ENCODE measurements at places on chromosomes 11 and 22.

DNA sequence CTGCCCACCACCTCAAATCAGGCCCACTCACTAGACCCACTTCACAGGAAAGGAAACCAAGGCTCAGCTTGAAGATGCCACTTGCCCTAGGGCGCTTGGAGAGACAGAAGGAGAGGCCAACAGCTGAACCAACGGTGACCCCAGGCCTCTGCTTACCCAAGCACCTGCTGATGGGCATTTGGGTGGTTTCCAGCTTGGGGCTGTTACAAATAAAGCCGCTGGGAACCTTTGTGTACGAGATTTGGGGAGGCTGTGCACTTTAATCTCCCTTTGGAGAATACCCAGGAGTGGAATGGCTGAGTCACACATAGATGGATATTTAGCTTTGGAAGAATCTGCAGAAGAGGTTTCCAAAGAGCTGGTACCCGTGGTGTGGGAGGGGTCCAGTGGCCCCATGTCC lies 50.9 kb upstream of the LINC01488 start:
- H3K4me3 ChIP-seq: no peak overlapping the region
- H3K27ac ChIP-seq: no peak overlapping the region
- H3K36me3 ChIP-seq: no peaks in the 10 kb centered on the region
- no peaks in the 10 kb centered on the region for H3K4me1 ChIP-seq
- H3K27me3 ChIP-seq: no peaks in the 10 kb centered on the region

GRCh38 chr11:109677231-109677630 lies 255.2 kb downstream of the C11orf87 start:
- H3K27me3 ChIP-seq: no peaks in the 10 kb centered on the region
- H3K36me3 ChIP-seq: no peaks in the 10 kb centered on the region
- DNase-seq: no peak
- H3K4me1 ChIP-seq: no peaks in the 10 kb centered on the region

GRCh38 chr11:33172996-33173395 lies 11.7 kb upstream of the CSTF3 start:
- peak overlapping the region; percentile 6 for H3K27ac ChIP-seq
- peak; percentile 52 for DNase-seq
- no peaks in the 10 kb centered on the region for H3K27me3 ChIP-seq
- no peaks in the 10 kb centered on the region for H3K36me3 ChIP-seq
- no peak overlapping the region for H3K4me3 ChIP-seq

GRCh38 chr11:83002053-83002452 lies 69.6 kb downstream of the RAB30 start:
- H3K27ac ChIP-seq: peak overlapping the region; percentile 73
- no peaks in the 10 kb centered on the region for H3K36me3 ChIP-seq
- no peak for DNase-seq
- peaks cover 92% of the 10 kb centered on the region for H3K4me1 ChIP-seq
- no peak overlapping the region for H3K4me3 ChIP-seq

DNA sequence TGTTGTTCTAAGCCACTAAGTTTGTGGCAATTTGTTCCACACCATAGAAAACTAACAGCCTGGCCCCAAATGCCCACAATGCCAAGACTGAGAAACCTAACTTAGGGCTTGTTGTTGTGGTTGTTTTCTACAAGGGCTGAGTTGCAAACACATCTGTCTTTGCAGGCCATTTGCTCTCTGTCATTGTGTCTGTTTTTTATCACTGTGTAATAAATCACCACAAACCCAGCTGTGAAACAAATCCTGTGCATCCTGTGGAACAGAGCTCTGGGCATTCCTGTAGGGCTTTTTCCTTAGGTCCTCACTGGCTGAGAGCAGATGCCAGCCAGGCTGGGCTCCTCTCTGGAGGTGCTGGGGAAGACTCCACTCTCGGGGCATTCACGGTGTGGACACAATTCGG lies 15.7 kb upstream of the SYT8 start:
- no peaks in the 10 kb centered on the region for H3K36me3 ChIP-seq
- no peak overlapping the region for H3K27ac ChIP-seq
- no peak overlapping the region for H3K4me3 ChIP-seq
- no peak for DNase-seq
- no peaks in the 10 kb centered on the region for H3K4me1 ChIP-seq
- H3K27me3 ChIP-seq: no peaks in the 10 kb centered on the region

DNA sequence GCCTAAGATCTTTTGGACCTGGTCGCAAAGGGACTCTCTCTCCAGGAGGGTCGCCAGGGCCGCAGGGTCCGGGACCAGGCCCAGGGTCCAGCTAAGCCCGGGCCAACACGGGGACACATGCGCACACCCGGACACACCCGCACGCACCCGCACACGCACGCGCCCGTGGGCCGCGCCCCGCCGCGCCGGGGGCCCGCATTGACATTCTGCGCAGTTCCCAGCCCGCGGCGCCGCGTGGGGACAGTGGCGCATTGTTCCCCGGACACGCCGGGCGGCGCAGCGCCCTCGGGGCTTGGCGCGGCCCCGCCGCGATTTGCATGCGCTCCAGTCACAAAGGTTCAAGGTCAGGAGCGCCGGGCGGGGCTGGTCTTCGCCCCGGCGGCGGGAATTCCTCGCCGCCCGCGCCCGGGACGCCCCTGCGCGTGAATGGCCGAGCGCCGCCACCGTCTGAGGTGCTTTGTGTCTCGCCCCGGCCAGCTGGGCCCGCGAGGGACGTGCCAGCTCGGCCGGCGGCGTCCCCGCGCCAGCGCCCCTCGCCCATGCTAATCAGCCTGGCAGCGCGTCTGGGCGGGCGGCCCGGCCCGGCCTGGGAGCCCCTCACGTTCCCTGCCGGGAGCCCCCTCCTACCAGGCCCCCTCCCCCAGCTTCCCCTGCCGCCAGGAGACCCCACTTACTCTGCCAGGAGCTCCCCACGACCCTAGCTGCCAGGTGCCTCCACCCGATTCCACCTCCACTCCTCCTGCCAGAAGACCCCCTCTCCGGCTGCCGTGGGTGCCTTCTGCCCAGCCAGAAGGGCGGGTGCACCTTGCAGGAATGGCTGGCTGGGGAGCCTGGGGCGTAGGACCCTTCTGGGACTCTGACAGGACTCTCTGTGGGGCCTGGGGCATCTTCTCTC lies 50.5 kb upstream of the WNT7B start:
- H3K27me3 ChIP-seq: no peaks in the 10 kb centered on the region
- peaks cover 5% of the 10 kb centered on the region for H3K4me1 ChIP-seq
- peak overlapping the region; percentile 70 for H3K27ac ChIP-seq
- peak; percentile 68 for DNase-seq
- peak overlapping the region; percentile 55 for H3K4me3 ChIP-seq
- no peaks in the 10 kb centered on the region for H3K36me3 ChIP-seq

GRCh38 chr22:44660051-44660830 lies 41.8 kb upstream of the PRR5 start:
- no peak overlapping the region for H3K4me3 ChIP-seq
- DNase-seq: no peak
- H3K27me3 ChIP-seq: no peaks in the 10 kb centered on the region

GRCh38 chr11:9253086-9253485 lies 12.1 kb downstream of the DENND5A start:
- H3K36me3 ChIP-seq: no peaks in the 10 kb centered on the region
- peak overlapping the region; percentile 48 for H3K27ac ChIP-seq
- DNase-seq: no peak

DNA sequence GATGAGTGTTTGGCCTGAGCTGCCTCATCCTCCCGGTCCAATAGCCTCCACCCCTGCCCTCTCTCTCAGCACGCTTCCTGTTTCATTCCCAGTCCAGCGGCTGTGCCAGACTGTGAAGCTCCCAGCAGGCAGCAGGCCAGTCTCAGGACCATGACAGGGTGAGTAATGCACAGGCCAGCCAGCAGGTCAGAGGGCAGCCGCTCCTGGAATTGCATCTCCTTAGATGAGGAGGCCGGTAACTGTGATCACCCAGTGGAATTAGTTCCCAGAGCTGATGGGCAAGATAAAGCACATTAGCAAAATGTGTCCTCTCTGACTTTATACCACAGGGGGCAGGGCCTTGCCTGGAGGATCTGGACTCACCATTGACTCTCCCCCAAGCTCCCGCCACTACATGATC lies 251.2 kb downstream of the ETS1 start:
- H3K36me3 ChIP-seq: no peaks in the 10 kb centered on the region
- no peak overlapping the region for H3K4me3 ChIP-seq
- H3K4me1 ChIP-seq: no peaks in the 10 kb centered on the region
- no peak for DNase-seq
- H3K27me3 ChIP-seq: no peaks in the 10 kb centered on the region

- H3K4me3 ChIP-seq: no peak overlapping the region
- no peak for DNase-seq
- no peaks in the 10 kb centered on the region for H3K36me3 ChIP-seq
- H3K4me1 ChIP-seq: no peaks in the 10 kb centered on the region
- H3K27ac ChIP-seq: no peak overlapping the region
These were observed 87.2 kb downstream of the PHF21A start for GRCh38 chr11:46034041-46034440.

DNA sequence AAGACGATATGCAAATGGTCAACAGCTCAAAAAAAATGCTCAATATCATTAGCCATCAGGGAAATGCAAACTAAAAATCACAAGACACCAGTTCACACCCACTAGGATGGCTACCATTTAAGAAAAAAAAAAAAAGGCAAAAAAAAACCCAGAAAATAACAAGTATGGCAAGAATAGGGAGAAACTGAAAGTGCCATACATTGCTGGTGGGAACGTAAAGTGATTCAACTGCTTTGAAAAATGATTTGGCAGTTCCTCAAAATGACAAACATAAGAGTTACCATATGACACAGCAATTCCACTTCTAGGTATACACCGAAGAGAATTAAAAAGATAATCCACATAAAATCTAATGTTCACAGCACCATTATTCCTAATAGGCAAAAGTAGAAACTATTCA lies 47.5 kb downstream of the PICALM start:
- H3K4me1 ChIP-seq: peaks cover 3% of the 10 kb centered on the region
- no peak for DNase-seq
- H3K36me3 ChIP-seq: peaks cover 71% of the 10 kb centered on the region
- no peaks in the 10 kb centered on the region for H3K27me3 ChIP-seq
- no peak overlapping the region for H3K27ac ChIP-seq

GRCh38 chr11:853682-854448 lies 11.2 kb downstream of the TSPAN4 start:
- no peak overlapping the region for H3K27ac ChIP-seq
- peaks cover 4% of the 10 kb centered on the region for H3K27me3 ChIP-seq
- no peak overlapping the region for H3K4me3 ChIP-seq
- peaks cover 5% of the 10 kb centered on the region for H3K4me1 ChIP-seq
- DNase-seq: no peak

- DNase-seq: no peak
- H3K4me3 ChIP-seq: no peak overlapping the region
- peaks cover 11% of the 10 kb centered on the region for H3K4me1 ChIP-seq
These were observed 67.5 kb upstream of the AMOTL1 start for GRCh38 chr11:94700622-94701021.

GRCh38 chr11:2482204-2482603 lies 37.4 kb downstream of the KCNQ1 start:
- H3K36me3 ChIP-seq: no peaks in the 10 kb centered on the region
- no peaks in the 10 kb centered on the region for H3K4me1 ChIP-seq
- H3K27ac ChIP-seq: no peak overlapping the region
- H3K4me3 ChIP-seq: no peak overlapping the region
- peaks cover 27% of the 10 kb centered on the region for H3K27me3 ChIP-seq

Data from gastrocnemius medialis (tissue), 4 donors.